Activated CD4-positive, alpha-beta memory T cell treated with anti-CD3 and anti-CD28 coated beads, Interleukin-2, amount 10 ng/mL, durations not matched to agents 7 days and 5 days (primary cell): ENCODE measurements at places on chromosomes 5 and 9.

DNA sequence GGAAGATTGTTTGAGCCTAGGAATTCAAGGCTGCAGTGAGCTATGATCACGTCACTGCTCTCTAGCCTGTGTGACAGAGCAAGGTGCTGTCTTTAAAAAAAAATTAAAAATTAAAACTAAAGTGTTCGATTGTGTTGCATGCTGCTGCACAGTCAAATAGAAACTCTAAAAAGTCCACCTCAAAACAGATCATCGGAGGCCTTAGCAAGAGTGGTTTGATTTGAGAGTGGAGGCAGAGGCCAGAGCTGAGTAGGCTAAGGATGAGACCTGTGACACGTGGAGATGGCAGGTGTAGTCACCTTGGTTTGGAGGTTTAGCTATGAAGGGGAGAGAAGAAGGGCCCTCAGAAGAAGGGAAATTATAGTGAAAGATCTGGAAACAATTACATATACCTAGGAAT, 2.8 kb upstream of the PTPDC1 start:
- no peak for DNase-seq

DNA sequence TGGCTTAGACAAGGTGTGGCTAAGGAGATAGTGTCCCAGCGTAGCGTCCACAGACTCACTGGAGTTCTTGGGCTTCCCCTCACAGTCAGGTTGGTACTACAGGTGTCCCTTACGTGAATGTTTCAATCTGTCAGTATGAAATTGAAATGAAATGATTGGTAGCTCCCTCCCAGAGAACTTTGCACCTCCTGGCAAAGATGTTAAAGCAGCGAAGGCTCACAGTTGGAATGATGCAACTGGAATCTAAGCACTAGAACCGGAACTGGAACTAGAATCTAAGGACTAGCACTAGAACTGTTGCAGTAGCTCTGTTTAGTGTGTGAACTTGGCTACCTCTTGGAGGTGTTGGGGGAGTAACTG, 1.1 kb downstream of the SLC31A1 start:
- DNase-seq, result no peak

GRCh38 chr9:120726484-120726883, 12.2 kb upstream of the MEGF9 start:
- no peak for DNase-seq

- no peak for DNase-seq
Measured at GRCh38 chr5:143980506-143980905, 168.5 kb downstream of the HMHB1 start.

DNA sequence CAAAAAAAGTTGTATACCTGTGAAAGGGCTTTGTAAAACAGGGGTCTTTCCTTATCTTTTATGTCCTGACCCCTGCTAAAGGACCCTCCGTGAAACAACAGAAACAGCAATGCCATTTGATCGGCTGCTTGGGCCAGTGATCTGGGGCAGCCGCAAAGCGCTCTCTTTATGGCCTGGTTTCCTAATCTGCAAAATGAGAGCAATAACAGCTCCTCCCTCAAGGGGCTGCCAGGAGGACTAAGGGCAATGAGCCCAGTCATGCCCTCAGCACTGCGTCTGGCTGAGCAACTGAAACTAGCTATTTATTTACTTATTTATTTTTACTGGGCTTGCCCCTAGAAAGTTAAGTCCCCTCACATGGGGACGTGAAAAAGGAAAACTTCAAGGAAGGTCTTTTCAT, 18.3 kb downstream of the CMBL start:
- DNase-seq, result no peak

GRCh38 chr5:86974955-86975354, 292.7 kb upstream of the RASA1 start:
- no peak for DNase-seq

DNA sequence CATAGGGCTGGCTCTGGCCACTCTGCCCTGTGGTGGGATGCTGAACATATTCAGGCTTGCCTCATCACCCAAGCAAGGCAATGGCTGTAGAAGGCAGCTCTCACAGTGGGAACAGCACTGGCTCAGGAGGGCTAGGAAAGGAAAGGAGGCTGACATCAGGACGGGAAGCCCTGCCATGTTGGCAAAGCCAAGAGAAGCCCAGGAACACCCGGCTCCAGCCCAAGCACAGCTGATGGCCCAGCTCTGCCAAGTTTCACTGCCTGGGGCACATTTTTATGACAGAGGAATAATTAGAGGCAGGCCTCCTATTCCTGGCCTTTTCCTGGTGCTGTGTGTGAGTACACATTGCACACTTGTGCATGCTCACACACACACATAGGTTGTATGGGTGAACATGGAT, 163.6 kb upstream of the SMIM23 start:
- DNase-seq, result no peak

- DNase-seq, result no peak
Measured at GRCh38 chr5:136337788-136338187, 27.6 kb downstream of the TRPC7 start.

- DNase-seq, result no peak
Measured at GRCh38 chr9:6805532-6805931, 47.8 kb downstream of the KDM4C start.

GRCh38 chr5:105931881-105932421, 1738.8 kb downstream of the EFNA5 start:
- DNase-seq, result no peak

- no peak for DNase-seq
Measured at GRCh38 chr9:78242041-78242440, 6.2 kb downstream of the CEP78 start.

DNA sequence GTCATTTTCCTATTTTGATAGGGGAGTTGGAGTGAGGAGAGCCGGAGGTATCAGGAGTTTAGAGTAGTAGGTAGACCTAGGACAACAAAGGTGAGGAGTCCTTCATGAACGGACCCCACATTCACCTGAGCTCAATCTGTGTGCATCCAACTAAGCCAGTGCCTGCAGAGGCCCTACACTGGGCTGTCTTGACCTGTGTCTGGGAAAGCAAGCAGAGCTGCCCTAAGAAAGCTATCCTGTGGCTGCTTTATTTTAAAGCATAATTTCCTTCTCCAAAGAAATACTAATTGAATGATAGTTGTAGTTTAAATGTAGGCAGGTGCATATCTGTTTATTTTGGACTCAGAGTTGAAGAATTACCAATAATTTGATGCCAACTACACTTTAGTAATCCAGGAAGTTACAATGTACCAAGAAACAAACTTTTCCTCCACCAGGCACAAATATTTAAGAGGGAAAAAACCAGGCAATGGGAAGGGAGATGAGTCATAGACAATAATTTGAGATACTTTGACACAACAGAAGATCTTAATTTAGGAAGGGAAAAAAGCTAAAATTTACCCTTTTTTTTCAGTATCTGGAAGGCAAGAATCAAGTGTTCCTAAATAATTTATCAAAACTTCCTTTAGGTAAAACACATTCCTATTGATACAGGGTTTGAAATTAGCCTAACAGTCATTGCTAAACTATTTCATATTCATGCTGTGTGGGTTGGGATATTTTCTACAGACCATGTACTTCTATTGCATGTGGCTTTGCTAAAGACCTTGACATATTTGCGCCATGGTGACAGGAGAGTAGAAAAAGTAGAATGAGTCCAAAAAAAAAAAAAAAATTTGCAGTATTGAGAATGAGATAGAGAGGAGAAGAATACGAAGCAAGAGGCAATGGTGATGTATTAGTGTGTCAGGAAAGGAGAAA, 376.6 kb upstream of the TUSC1 start:
- no peak for DNase-seq

GRCh38 chr5:24042688-24043087, 535.3 kb downstream of the PRDM9 start:
- DNase-seq, result no peak

GRCh38 chr5:126963822-126964375, 66.5 kb downstream of the MARCHF3 start:
- no peak for DNase-seq

DNA sequence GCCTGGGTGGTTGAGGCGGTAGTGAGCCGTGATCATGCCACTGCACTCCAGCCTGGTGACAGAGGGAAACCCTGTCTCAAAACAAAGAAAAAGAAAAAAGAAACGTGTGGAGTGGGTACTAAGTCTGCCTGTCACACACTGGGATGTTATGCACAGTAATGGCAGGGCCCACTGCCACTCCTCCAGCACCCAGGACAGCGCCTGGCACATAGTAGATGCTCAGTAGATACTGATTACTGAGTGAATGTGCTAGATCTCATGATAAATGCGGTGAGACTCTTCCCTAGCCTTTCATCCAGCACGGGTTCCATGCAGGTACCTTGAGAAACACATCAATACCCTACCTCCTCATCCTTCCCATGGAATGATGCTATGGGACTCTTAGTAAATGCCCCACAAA, 87.4 kb upstream of the HSPA9 start:
- DNase-seq, result peak; percentile 56

DNA sequence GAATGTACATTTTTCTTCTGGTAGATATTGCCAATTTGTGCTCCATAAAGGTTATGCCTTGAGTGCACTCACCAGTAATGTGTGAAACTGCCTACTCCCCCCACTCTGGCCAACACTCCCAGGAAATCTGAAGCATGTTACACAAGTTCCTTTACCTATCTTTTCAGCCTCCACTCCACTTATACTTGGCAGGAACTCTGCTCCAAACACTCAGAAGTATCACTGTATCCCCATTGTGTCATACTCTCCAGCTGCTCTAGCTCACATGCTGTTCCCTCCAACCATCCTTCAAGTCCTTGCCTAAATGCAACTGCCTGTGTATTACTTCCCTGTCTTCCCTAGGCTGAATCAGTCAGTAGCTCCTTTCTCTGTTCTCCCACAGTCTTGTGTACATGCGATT, 28.3 kb downstream of the POU4F3 start:
- no peak for DNase-seq

DNA sequence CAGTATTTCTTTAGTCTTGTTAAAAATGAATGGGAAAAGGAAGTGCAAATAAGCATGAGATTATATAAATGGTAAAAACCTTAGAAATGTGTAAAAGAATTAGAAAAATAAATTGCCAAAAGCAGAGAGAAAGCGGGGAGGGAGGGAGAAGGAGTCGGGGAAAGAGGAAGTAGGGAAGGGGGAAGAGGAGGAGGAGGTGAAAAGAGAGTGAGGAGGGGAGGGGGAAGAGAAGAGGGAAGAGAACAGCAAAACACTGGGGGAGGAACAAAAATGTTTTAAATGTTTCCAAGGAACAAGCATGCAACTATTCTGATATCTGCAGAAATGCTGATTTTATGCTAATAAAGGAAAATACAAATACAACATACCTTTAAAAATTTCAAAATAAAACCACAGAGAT, 317.5 kb downstream of the PIK3R1 start:
- DNase-seq, result no peak

- no peak for DNase-seq
Measured at GRCh38 chr5:61965069-61965468, 340.9 kb upstream of the KIF2A start.

GRCh38 chr5:72067682-72068470, 39.4 kb upstream of the MAP1B start:
- DNase-seq, result no peak

DNA sequence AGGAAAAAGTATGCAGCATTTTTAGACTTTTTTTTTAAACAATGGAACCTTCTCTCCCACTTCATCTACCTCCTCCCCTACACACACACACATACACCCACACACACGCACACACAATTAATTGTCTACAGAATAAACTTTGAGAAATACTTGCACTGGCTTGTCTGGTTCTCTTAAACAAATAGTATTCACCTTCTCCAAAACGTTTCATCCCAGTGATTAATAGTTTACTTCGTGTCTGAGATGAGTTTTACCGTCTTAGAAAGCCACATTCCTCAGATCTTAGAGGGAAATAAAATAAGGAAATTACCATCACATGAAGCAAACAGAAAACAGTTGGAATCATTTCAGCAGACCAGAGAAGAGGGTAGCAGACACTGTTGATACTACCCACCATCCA, 570.6 kb upstream of the CLINT1 start:
- no peak for DNase-seq

GRCh38 chr5:143229896-143230675, 173.4 kb downstream of the NR3C1 start:
- DNase-seq, result peak; percentile 68

GRCh38 chr5:57211039-57211438, 37.2 kb downstream of the GPBP1 start:
- no peak for DNase-seq

DNA sequence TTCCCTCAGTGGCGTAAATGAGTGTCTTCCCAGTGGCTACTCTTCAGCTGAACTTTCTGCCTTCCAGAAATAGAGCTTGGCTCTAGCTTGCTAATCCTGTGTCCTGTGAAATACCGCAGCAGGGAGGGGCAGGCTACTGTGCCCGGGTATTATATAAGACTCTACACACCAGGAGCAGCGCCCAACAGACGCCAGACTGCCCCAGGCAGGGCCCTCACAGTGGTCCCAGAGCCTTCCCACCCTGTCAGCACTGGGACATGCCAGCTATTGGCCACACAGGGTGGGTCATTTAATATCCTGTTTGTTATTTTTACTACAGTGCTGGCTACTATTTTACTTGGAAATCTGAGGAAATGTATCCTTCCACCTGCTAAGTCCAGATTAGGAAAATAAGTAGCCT, 121.0 kb downstream of the FEM1C start:
- DNase-seq, result no peak

GRCh38 chr5:139262742-139263445, 30.6 kb upstream of the MATR3 start:
- DNase-seq, result peak; percentile 72

- no peak for DNase-seq
Measured at GRCh38 chr9:134739660-134739968, 98.0 kb downstream of the COL5A1 start.

GRCh38 chr9:132039284-132039683, 40.4 kb downstream of the MED27 start:
- DNase-seq, result no peak

GRCh38 chr5:45507178-45507577, 189.0 kb downstream of the HCN1 start:
- no peak for DNase-seq
